NCI-H1048 (cell line): ENCODE measurements at places on chromosomes 7 and 10.

GRCh38 chr7:126774077-126774476 is 478.7 kb downstream of the GRM8 start:
- DNase-seq, result no peak

DNA sequence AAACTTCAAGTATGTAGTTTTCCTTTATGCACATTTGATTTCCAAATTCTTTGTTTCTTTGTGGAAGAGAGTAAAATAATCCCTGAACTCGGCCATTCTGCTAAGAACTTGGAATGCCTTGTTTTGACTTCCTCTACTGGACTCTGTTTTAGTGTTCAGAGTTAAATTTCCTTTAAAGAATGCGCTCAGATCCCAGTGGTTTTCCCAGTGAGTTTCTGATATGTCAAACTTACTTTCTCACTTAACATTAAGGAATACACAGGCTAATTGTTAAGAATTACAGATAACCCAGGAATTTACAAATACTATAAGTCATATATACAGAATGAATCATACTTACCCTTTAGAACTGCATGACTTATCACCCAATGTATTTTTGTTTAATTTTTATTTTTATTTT is 1067.6 kb upstream of the CELF2 start:
- no peak for DNase-seq

DNA sequence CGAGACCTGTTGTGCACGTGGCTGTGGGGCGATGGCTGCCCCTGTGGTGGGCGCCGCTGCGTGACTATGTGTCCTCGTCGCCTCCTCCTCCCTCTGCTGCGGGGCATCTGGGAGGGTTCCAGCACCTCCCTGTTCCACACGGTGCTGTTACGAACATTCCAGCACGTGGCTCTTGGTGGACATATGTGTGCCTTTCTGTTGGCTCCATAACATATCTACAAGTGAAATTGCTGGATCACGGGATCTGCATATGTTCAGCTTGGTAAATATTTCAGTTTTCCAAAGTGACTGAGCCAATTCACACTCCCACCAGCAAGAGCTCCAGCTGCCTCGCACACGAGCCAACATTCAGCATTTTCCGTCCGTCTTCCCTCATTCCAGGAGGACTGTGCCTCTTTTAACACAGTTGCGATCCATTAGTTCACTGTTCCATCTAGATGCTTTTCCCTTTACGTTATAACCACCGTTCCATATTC is 25.1 kb downstream of the SNX8 start:
- no peak for DNase-seq

DNA sequence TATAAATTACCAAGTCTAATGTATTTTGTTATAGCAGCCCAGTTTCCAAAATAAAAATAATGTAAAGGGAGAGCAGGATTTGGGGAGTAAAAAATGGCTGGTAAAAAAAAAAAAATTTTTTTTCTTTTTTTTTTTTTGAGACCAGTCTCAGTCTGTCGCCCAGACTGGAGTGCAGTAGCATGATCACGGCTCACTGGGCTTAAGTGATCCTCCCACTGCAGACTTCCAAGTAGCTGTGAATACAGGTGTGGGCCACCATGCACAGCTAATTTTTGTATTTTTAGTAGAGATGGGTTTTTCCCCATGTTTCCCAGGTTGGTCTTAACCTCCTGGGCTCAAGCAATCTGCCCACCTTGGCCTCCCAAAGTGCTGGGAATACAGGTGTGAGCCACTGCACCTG is 4.8 kb upstream of the LSM8 start:
- no peak for DNase-seq

DNA sequence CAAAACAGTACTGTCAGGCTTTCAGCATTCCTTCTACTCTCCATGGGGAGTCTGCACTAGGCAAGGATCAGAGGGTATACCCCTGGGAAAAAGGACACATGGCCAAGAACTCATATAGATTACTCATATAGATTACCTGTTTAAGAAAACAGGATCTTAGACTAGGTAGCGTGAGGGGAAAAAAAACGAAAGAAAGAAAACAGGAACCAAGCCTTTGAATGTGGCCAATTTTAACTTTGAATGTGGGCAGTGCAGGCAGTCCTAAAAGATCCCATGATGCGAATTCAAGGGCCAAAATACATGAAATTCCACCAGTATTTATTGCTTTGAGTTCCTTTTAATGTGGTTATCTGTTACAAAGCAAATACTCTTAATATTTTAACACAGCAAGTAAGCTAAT is 108.6 kb upstream of the TAC1 start:
- no peak for DNase-seq

- DNase-seq, result no peak
These were observed 184.4 kb downstream of the LRRTM3 start for GRCh38 chr10:67110286-67110685.

- DNase-seq, result no peak
These were observed 63.3 kb downstream of the MRC1 start for GRCh38 chr10:17872191-17873091.

DNA sequence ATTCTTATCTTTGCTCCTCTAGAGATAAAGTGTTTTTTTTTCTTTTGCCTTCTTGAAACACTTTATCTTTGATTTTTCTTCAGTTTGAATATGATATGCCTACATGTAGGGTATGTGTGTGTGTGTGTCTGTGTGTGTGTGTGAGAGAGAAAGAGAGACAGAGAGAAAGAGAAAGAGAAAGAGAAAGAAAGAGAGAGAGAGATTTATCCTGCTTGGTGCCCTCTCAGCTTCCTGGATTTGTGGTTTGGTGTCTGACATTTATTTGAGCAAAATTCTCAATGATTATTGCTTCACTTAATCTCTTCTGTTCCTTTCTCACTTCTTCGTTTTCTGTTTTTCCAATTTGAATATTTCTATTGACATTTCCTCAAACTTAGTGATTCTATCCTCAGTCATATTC is 60.3 kb downstream of the RAB18 start:
- DNase-seq, result no peak

- no peak for DNase-seq
These were observed 12.8 kb downstream of the CDHR3 start for GRCh38 chr7:105975770-105976417.
